ENCODE measurements at places on chromosomes 2 and 18.

- DNase-seq: no peak
Observed at GRCh38 chr18:22739061-22739642, 194.0 kb upstream of the RBBP8 start.

GRCh38 chr18:57837917-57838548 lies 34.9 kb upstream of the ATP8B1 start:
- DNase-seq: no peak

- DNase-seq: no peak
Observed at GRCh38 chr18:22964116-22964515, 31.0 kb downstream of the RBBP8 start.

- no peak for DNase-seq
Observed at GRCh38 chr2:98020992-98021713, 25.4 kb upstream of the TMEM131 start.

DNA sequence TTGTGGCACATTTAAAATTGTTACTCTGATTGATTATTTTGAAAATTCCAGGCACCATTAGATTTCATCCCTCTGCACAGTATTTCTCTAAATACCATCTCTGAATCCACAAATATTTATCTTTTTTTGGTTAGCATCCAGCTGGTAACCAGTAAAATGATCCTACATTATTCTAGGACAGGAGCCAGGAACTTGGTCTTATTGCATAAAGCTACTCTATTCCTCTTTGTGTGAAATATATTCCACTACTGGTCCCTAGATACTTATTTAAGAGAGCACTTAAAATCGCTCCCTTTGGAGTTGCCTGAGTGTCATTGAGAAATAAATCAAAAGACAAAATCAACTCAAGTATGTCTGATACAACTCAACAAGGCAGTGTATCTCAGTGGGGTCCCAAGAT lies 7.4 kb upstream of the MBOAT2 start:
- DNase-seq: no peak

GRCh38 chr18:74241970-74242369 lies 49.8 kb downstream of the CYB5A start:
- no peak for DNase-seq

DNA sequence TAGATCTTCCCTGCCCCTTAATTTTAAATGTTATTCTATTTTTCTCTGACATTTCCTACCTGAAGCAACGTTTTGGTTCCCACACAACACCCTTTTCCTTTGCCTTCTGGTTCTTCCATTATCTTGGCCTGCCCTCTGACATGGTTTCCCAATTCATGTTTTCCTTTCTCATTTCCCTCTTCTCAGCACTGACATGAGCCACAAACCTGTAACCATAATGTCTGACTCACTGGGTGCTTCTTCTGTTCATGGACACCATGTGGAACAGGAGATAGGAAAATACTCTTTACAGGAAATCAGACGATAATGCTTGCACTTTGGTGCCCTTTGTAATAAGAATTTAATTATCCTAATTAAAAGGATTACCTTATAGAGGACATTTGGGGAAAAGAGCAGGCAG lies 142.0 kb downstream of the ZEB2 start:
- DNase-seq: no peak

DNA sequence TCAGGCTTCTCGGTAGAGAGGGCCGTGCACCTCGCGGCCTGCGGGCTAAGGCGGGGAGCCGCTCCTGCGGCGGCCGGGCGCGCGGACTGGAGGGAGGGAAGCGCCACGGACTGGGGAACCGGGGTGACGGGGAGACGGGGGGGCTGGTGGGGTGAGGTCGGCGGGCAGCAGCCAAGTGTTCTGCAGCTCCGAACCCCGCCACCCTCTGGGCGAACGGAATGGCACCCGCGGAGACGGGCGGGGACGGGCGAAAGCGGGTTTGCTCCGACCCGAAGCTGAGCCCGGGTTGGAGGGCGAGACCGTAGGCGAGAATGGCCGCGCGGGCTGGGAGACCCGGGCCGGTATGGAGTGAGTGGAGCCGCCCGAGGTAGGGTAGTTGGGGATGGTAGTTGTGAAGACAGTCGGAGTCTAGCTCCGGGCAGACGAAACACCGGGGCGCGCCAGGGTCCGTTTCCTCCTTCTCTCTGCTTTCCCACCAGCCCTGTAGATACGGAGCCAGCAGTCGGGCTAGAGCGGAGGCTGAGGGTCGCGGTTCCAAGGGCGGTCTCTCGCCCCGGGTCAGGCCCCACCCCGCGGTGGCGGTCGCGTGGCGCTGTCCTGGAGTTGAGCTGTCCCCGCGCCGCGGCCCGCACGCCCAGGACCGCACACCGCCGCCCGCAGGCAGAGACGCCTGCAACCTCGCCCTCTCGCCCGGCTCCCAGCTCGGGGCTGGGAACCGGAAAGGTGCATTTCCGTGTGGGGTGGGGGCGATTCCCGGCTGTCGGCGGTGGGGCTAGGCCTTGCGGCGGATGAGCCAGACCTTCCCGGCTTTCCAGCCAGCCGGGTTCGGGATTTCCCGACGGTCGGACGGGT lies 160.3 kb upstream of the SIX2 start:
- peak; percentile 61 for DNase-seq

GRCh38 chr2:223536546-223536945 lies 65.6 kb downstream of the SCG2 start:
- DNase-seq: no peak

DNA sequence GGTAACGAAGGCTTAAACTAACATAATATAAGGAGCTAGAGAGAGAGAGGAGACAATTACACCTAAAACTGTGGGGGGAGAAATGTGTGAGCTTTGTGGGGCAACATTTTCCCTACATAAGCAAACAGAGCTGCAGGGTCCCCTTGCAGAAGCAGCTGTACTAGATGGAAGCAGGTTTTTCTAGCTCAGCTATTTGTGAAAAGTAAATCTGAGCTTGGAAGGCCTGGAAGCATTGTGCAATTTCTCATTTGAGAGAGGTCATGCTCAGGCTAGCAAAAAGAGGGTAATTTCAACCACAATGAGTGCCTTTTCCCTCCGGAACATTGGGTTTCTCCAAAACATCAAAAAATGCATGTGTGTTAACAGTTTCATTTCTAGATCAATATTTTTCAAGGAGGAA lies 130.0 kb downstream of the ARL4C start:
- no peak for DNase-seq

DNA sequence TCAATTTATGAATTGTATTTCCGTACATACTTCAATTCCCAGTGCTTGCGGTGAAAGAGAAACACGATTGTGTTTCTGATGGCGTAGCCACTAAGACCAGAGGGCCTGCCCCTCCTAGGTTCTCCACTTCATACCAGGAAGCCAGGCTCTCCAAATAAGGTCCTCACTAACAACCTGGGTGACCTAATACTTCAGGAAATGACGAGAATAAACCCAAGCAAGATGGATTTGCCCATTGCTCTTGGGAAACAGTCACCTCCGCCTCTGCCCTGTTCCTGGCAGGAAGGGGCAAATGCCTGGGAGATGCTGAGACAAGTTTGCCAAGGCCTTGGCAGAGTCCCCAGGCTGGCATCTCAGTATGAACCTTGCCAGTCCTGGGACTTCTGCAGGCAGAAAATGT lies 41.8 kb downstream of the TTC32 start:
- DNase-seq: no peak

DNA sequence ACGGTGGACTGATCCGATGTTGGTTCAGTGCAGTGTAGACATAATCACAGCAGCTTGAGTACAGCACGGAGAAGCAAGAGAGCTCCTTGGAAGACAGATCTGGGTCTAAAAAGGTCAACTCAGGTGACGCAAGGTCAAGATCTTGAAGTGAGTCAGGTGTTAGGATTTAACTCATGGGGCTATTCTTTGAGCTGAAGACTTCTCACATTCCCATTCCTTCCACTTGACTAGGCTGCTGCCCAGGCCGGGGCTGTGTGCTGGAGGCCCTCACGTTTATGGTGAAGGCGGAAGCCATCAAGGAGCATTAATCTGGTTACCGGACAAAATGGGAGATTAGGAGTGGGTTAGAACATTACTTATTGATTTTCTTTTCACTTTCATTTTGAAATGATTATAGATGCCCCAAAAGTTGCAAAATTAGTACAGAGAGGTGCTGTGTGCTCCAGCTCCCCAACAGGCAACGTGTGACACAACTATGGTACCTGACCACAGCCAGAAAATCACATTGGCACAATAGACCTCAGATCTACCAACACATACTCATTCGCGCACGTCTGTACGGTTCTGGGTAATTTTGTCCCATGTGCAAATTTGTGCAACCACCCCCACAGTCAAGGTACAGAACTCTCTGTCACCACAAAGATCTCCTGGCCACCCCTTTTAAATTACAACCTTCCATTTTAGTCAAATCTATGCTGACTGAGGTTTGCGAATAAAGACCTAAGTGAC lies 77.6 kb upstream of the SEC11C start:
- no peak for DNase-seq

DNA sequence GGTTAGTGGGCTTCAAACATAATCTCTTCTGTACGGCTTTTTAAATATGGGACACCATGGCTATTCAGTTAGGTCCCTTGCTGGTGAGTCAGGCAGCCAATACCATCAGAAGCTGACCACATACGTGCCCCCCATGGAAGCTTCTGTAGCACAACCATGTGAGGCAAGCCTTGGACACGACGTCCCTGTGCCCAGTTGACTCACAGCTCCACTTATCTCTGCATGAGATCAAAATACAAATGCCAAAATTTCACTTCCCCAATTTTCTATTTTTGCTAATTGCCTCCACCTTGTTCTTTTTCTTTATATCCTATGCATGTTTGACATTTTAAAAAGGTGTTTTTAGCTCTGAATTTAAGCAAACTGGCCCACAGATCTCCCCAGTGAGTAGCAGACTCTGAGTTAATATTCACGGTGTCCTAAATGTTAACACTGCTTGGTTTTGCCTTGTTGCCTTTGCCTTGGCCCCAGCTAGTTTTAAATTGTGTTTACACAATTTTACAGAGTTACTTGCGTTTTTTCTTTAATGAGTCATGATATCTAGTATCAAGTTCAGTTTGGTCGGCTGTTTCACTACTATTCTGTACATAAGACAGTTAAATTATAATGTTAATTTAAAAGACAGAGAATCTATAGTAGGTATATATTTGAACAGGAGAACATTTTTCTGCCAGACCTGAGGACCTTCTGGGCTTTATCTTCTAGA lies 77.5 kb downstream of the CDCA7 start:
- DNase-seq: peak; percentile 46

- DNase-seq: no peak
Observed at GRCh38 chr2:96427917-96428316, 77.2 kb downstream of the NEURL3 start.

DNA sequence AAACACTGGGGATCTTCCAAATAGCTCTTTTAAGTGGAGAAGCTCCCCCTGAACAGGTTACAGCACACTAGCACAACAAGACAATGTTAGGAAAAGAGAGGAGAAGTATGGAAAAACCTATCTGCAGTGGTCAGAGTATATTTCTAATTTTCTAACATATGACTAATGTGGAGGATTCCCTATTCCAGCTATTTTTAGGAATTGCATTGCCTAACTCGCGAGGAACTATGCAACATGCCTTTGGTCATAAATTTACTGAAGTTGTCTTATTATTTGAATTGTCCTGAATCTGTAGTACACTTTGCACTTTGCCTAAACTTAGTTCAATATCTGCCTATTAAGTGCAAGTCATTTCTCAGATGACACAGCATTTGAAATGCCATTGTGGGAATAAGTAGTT lies 381.4 kb downstream of the CCDC85A start:
- DNase-seq: no peak

DNA sequence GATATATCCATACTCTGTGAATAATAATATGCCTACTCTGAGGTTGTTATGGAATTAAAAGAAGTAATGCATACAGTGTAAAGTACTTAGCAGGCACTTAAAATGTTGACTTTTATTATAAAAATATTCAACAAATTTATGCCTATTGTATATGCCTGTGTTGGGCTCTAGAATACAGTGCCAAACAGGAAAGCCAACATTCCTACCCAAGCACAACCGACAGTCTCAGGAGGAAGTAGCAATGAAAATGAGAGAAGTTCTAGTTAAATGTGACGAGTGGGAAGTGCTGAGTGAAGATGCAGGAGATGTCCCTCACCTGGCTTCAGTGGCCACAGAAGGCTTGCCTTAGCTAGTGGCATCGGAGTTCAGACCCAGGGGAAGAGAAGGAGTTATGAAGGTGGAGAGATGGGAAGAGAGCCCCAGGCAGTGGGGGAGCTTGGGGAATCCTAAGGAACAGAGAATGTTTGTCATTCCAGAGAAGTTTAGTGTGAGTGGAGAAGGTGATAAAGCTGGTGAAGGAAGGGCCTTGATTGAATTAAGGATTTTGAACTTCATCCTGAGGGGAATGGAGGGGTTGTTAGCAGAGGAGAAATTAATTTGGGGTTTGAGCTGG lies 105.4 kb upstream of the CNGA3 start:
- DNase-seq: no peak

DNA sequence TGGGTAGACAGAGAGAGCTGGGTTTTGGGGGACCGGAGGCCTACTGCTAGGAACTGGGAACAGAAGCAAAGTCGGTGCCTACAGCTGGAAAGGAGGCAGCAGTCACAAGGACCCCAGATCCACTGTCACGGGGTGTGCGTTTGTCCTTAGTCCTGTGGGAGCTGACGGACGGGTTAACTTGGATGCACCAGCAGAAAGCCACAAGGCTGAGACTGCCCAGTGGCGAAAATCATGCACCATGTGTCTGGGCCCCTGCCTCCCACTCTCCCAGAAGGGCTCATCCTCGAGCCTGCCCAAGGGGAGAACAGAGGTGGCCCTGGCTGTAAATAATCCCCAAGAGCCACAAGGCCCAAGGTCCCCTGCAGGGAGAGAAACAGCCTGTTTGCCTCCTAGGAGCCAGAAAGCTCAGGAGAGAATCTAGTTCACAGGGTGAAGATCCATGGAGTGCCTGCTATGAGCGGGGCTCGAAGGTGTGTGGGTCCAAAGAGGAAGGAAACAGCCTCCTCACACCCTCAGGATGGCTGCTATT lies 11.7 kb upstream of the RALB start:
- DNase-seq: no peak
